ENCODE measurements at places on chromosomes 2 and 18. TPM values are rescaled to one million over a fixed set of nuclear protein-coding genes. Genes with fewer than 3 reads are reported as not detected.

CCDC88A gene
- 81.1 TPM for total RNA-seq

SP9 gene
- total RNA-seq: not detected

DNA sequence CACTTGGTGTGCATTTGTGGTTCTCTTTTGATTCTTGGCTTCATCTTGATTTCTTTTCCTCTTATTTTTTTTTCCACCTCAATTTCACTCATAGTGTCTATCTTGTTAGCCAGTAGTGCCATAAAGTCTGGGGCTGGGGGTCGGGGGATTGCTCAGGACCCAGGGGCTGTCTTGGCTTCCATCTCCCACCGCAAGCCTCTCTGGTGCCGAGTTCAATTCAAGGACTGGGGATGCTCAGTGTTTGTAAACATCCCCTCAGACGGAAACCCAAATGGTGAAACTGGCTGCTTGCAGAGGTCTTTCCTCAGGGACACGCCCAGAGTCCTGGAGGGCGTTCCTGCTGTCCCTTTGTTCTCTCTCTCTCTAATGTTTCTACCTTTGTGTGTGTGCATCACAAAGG lies 173.3 kb downstream of the TWIST2 start:
- no peak overlapping the region for H3K4me3 ChIP-seq
- H3K27ac ChIP-seq: no peak overlapping the region

AQP12B gene
- not detected for total RNA-seq

DNA sequence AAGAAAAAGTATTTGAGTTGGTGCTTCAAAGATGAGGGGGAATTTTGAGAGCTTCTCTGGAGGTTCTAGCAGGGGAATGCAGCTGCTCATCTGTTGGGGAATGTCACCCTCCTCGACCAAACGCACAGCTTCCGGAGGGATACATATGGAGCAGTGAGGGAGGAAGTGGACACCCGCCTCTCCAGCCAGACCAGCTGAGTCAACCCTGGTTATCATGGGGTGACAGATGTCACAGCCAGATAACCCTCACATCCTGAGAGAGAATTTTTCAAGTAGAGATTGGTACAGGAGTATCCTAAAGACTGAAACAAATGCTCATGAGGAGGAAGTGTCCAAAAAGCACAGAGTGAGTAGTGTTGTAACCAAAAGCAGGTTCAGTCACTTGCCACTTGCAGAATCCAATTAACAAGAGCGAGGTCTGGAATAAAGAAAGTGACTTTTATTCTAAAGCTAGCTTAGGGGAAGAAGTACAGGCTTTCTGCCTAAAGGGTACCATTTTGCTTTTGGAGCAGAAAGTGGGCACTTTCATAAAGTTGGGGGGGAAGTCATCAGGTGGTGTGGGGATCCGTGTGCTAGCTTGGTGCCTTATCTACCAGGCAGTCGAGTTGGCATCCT lies 395.2 kb downstream of the RAD51AP2 start:
- no peaks in the 10 kb centered on the region for H3K4me1 ChIP-seq
- DNase-seq: no peak
- H3K4me3 ChIP-seq: no peak overlapping the region
- no peaks in the 10 kb centered on the region for H3K36me3 ChIP-seq
- H3K27ac ChIP-seq: no peak overlapping the region

- no peaks in the 10 kb centered on the region for H3K27me3 ChIP-seq
- peaks cover 15% of the 10 kb centered on the region for H3K4me1 ChIP-seq
- peaks cover 8% of the 10 kb centered on the region for H3K36me3 ChIP-seq
- no peak for DNase-seq
- no peak overlapping the region for H3K27ac ChIP-seq
These were observed 63.5 kb downstream of the TBC1D8 start for GRCh38 chr2:101087638-101088037.

MTCL1 gene
- 81.5 TPM for total RNA-seq

IMPA2 gene
- 58.8 TPM for total RNA-seq

DNA sequence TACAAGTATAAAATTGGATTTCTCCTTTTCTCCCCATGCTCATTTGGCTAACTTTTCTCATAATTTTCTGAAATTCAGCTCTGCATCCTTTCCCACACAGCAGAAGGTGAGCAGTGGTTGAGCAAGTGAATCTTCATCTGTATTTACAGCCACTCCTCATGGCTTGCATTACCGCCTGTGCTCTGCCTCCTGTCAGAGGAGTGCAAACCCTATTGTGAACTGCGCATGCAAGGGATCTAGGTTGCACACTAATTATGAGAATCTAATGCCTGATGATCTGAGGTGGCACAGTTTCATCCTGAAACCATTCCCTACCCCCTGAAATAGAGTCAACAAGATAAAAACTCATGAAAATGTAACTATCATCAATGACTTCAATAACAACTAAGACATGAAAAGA lies 20.0 kb downstream of the ME2 start:
- no peaks in the 10 kb centered on the region for H3K27me3 ChIP-seq
- H3K27ac ChIP-seq: no peak overlapping the region
- H3K4me3 ChIP-seq: no peak overlapping the region
- peaks cover 25% of the 10 kb centered on the region for H3K36me3 ChIP-seq
- H3K4me1 ChIP-seq: peaks cover 37% of the 10 kb centered on the region

Data from progenitor cell of endocrine pancreas (in vitro differentiated cells).